ENCODE measurements at places on chromosomes 7 and 10.
A peak's percentile ranks its signal among the peaks of the same experiment; 100 is the strongest.

GRCh38 chr7:116988363-116988989, 35.2 kb downstream of the ST7 start:
- DNase-seq = peak; percentile 38

DNA sequence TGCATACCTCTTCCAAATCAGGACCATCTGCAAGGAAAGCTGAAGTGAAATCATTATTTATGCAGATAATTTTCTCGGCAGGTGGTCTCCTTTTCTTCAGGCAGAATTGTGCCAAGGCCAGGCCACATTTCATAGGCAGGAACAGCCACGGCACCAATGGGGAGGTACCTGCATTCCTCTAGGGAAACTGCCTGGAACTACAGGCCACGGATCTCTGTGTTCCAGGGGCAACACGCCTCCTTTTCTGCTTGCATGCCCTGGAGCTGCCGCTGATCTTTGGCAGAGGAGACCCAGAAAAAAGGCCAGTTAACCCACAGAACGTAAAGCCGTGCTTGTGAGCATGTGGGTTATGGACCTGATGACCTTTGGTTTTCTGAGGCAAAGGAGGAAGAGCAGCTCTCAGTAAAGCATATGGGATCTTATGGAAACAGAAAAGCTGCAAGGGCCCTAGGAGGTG, 111.2 kb upstream of the KIAA1217 start:
- DNase-seq = no peak

GRCh38 chr7:73841689-73842066, 638 bp downstream of the METTL27 start:
- DNase-seq = no peak

GRCh38 chr10:132829403-132829802, 43.5 kb upstream of the NKX6-2 start:
- no peak for DNase-seq

GRCh38 chr7:77441046-77441445, 24.9 kb upstream of the GSAP start:
- no peak for DNase-seq

DNA sequence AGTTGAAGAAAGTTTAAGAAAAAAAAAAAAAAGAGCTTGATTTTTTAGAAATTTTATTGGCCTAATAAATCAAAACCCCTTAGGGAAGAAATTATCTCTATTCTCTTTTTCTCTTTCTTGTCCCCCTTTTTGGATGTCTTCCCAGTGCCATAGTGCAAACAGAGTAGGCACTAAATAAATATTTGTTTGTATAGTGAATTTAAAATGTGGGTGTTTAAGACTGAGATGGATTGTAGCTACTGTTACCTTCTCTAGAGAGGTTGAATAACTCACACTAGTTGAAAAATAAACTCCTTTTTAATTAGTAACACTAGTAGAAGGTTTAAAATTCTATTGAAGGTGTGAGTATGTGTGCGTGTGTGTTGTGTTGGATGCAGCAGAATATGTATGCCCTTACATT, 783.8 kb downstream of the NXPH1 start:
- no peak for DNase-seq

DNA sequence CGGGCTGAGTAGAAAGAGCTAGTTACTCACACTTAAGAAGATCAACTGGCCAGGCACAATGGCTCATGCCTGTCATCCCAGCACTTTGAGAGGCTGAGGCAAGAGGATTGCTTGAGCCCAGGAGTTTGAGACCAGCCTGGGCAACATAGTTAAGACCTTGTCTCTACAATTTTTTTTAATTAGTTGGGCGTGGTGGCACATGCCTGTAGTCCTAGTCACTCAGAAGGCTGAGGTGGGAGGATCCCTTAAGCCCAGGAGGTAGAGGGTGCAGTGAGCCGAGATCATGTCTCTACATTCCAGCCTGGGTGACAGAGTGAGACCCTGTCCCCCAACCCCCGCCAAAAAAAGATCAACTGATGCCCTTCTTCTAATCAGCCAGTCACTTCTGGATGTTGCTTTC, 74.6 kb upstream of the ATP6V0A4 start:
- DNase-seq = no peak

GRCh38 chr10:129161150-129161549, 305.9 kb upstream of the MGMT start:
- no peak for DNase-seq

DNA sequence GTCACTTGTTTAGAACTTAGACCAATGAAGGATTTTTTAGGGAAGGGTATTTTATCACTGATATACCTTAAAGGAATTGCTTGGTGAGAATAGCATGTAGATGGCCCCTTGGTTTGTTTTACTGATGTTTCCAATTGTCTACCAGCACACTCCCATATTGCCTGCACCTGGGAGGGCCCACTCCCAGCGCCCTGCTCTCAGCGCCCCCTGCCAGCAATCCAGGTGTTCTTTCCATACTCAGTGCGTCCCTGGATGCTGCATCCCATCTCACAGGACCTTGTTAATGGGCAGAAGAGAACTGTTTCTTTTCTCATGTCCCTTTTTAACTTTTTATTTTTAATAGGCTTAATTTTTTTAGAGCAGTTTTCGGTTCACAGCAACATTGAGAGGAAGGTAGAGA, 24.1 kb upstream of the SFRP5 start:
- no peak for DNase-seq

- DNase-seq = no peak
Measured at GRCh38 chr7:156579566-156579965, 61.0 kb upstream of the RNF32 start.

DNA sequence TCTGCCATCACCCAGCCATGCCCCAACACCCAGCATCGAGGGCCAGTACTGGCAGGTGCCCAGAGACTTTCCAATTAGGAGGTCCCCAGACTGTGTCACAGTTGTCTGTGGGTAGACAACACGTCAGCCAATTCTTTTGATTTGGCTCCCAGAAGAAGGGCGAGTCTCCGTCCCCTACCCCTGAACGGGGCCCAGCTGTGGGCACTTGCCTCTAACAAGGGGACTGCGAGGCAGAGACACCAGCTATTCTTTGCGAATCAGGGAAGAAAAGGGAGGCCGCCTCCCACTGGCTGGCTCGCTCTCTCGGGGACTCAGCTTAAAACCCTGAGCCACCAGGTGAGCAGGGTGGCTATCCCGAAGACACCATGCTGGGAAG, 167.3 kb downstream of the USP6NL start:
- no peak for DNase-seq

GRCh38 chr7:120997882-120998474, 9.5 kb downstream of the CPED1 start:
- peak; percentile 27 for DNase-seq

DNA sequence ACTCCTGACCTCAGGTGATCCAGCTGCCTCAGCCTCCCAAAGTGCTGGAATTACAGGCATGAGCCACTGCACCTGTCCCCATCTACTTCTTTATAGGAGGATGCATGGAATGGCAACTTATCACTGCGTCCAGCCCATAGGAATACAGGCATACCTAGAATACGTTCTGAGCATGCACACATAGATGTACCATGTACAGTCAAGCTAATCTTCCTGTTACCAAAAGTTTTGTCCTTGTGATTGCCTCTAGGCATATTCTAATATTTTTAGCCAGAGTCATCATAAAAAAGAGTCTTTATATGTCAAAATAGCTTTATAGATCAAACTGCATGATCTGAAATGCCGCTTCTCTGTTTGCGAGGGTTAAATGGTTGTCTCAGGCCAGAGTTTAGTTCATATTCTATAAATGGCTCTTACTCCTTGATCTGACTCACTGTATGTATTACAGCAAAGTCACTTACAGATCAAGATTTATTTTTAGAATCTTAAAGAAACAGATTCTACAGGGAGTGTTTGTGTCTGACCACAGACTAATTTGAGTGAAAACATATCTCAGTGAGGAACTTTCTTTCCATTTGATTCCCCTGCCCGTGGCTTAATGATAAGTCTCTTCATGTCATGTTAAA, 210.9 kb downstream of the CREB5 start:
- DNase-seq = no peak

DNA sequence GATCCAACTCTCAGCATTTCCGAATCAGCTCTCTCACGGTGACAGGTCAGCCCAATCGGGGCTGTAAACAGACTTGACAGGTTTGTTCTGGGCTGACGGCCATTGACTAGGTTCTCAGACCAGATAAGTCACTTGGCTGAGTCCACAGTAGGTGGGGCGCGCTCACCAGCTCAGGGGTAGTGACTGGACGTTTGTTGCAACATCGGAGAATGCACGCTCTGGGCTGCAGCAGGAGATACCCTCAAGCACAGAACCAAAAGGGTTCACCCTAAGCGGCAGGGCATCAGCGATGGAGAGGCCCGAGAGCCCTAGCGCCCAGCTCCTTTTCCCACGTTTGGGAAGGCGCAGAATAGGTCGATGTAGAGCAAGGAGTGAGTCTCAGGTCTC, 1.8 kb downstream of the KLLN start:
- peak; percentile 70 for DNase-seq

DNA sequence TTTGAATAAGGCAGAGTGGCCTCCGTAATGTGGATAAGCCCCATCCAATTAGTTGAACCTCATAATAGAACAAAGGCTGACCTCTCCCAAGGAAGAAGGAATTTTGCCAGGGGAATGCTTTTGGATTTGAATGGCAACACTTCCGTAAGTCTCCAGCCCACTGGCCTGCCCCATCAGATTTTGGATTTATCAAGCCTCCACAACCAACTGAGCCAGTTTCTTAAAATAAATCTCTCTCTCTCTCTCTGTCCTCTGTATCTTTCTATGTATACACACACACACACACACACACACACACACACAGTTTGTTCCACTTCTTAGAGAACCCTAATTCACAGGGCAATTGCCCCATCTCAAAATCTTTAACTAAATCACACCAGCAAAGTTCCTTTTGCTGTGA, 100.9 kb upstream of the CAV2 start:
- DNase-seq = no peak

DNA sequence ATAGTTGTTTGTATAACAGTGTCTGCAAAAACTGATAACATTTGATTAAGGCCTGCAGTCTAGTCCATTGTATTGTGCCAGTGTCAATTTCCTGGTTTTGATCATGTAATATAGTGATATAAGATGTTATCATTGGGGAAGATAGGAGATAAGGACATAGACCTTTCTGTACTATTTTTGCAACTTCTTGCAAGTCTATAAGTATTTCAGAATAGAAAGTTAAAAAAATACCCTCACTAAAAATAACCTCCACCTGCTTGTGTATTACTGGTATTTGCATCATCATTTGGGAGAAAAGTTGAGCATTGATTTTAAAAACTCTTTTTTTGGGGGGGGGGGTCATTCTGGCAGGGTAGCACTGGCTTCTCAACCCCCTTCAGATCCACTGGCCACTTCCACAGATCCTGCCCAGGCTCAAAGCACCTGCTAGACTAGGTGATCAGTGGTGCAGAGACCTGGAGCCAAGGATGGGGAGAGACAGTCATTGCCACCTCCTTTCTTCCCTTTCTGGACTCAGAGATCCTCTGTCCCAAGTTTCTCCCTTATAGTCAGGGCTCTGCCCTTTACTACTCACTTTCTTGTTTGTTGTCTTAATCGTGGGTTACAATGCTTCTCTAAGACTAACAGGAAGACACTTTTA, 103.0 kb downstream of the RBM20 start:
- no peak for DNase-seq

GRCh38 chr10:310371-310770, 175.1 kb downstream of the ZMYND11 start:
- no peak for DNase-seq

DNA sequence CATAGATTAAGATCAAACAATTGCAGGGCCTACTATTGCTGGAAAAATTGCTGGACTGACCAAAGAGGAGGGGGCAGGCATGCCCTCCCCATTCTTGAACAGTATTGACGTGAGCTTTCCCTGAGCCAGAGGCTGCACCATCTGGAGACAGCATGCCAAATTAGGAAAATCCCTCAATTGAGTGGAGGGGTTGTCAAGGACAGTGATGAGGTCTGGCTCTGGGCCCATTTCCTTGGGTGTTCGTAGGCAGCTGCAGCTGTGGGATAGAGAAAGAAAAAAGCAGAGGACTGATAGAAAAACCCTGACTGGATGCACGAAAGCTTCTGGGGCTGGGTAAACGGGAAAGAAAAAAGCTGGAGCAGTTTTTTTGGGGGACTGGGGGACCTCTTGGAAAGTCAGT, 22.8 kb upstream of the ORC5 start:
- no peak for DNase-seq

- DNase-seq = no peak
Measured at GRCh38 chr7:132092106-132092505, 484.2 kb downstream of the PLXNA4 start.

- DNase-seq = peak; percentile 40
Measured at GRCh38 chr7:35519971-35520809, 174.7 kb downstream of the HERPUD2 start.

DNA sequence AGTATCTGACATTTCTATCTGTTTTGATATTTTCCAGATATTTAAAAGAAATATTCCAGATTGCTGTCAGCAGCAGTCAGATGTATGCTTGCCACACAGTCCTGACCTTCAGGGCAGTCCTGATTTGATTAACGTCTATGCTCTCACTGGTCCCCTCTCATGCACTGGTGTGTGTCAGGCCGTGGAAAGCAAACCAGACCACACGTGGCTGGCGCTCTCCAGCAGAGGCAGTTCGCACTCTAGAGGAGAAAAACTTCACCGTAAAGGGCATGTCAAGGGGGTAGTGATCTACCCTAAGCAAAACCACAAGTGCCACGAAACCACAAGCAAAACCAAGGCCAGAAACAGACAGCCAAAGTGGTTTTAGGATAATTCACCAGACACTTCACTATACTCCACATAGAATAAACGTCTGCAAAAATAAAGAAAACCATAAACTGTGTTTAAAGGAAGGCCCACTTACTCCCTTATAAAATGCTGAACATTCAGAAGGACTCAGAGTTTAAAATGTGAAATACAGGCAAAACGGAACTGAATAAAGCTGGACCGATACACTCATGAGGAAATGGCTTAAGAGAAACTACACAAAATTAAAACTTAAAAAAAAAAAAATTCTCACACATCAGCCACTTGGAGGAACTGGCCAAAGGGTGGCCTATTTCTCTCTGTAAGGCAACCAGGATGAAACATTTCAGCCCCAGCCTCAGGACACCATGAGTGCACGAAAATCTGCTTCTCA, 26.4 kb downstream of the PARP12 start:
- DNase-seq = no peak

DNA sequence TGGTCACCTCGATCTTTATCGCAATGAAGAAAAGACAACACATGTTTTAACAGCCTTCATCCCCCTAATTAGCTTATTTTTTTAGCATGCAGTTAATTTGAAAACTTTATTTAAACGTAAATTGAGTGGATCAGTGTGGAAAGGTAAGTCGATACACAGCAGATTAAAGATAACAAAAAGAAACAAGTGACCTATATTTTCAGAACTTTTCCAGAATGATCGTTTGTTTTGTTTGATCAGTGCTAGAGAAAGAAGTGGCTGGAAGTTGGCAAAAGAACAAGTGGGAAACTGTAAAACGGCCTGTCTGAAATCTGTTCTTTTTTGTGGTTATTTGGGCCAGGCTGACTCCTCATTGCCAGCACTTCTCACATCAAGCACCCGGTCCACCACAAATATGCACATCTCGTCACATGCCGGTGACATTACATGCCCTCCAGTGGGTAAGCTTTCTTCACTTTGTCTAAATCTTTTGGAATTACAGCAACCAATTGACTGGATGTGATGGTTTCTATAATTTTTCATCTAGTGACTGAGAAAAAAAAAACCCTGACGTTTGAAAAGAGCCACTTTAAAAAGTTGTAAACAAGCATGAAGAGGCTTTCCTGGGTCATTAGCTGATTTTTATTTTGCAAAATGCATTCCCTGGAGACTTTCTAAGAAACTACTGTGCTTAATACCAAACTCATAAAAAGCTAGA, 33.2 kb downstream of the C7orf33 start:
- no peak for DNase-seq

- no peak for DNase-seq
Measured at GRCh38 chr7:155975490-155975889, 163.2 kb upstream of the SHH start.
